Tongue (tissue), 3 donors: ENCODE measurements at places on chromosomes 6 and 20.

DNA sequence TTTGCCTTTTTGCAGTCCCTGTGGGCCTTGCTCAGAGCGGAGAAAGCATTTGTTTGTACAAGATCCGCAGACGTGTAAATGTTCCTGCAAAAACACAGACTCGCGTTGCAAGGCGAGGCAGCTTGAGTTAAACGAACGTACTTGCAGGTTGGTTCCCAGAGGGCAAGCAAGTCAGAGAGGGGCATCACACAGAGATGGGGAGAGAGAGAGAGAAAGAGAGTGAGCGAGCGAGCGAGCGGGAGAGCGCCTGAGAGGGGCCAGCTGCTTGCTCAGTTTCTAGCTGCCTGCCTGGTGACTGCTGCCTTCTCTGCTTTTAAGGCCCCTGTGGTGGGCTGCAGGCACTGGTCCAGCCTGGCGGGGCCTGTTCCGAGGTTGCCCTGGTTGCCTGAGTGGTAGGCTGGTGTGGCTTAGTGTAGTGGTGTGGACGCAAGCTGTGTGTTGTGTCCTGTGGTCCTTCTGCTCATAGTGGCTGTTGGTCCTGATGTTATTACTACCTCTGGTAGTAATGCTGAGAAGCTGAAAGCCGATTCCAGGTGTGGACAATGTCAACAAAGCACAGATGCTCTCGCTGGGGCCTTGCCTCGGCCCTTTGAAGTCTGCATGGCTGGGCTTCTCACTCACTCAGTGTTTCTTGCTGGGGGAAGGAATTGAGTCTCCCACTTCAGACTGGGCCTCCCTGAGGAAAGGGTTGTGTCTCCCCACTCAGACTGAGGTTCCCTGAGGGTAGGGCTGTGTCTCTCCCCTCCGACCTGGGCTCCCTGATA, 12.1 kb downstream of the VEGFA start:
- DNase-seq = no peak

DNA sequence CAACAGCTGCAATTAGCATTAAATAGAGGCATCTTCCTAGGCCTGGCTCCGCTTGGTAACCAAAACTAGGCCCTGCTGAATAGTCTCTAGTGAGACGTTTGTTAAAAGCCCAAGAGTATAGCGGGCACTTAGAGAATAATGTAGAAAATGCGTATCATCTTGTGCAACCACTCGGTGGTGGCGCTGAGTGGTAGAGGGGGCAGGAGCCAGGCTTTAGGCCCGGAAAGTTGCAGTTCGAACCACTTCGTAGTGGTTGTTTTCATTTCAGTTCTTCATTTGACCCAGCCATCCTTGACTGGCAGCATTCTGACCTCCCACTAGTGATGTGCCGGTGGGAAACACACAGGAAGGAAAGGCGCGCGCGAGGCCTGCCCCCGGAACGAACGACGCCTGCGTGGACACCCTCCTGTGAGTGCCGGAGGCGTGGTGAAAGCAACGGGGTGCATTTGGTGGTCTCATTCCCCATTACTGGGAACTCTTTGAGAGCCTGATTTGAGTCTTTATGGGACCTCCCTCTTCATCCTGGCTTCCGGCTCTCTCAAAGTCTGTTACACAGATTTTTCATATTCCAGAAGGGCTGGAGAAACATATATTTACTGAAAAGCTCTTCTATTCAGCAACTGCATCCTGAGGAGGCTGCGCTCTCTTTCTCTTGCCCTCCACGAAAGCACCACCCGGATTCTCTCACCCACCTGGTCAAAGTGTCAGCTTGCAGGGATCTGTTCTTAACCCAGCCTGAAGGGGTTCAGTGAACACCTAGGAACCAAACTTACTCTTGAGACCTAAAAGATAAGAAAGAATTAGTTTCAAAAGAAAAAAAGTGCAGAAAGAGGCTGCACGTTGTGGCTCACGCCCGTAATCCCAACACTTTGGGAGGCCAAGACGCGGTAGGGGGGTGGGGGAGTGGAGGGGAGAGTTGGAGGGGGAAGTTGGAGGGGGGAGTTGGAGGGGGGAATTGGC, 18.2 kb downstream of the GPX5 start:
- peak; percentile 74 for DNase-seq

DNA sequence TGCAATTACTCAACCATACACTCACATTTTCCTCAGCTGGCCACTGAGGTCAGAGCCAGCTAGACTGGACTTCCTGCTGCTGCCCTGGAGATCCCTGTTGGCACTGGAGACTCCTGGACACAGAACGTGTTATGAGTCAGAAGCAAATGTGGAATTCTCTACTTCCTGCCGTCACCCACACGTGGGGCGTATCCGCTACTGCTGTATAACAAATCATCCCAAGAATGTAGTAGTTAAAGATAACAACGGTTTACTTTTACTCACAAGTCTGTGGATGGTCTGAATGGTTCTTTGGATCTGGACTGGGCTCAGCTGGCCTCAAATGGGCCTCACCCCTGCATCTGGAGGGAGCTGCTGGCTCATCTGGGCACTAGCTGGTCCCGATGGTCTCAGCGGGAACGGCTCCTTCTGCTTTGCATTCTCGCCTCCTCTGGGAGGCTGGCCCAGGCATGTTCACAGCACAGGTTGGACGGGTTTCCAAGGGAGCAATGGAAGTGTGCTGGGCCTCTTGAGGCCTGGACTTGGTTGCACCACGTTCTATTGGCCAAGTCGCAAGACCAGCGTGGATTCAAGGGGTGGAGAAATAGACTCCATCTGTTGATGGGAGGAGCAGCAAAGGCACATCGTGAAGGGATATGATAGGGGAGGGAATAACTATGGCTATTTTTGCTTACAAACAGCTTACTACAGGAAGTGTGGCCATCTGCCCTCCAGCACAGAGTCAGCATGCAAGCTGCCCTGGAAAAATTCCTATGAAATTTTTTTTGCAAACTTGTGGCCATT, 118.5 kb downstream of the SNX5 start:
- DNase-seq = no peak

- DNase-seq = no peak
These were observed 209.8 kb upstream of the PROKR2 start for GRCh38 chr20:5526516-5526915.

GRCh38 chr6:70973604-70974003, 16.7 kb upstream of the B3GAT2 start:
- no peak for DNase-seq

- no peak for DNase-seq
These were observed 459.1 kb upstream of the CITED2 start for GRCh38 chr6:139833592-139833991.

DNA sequence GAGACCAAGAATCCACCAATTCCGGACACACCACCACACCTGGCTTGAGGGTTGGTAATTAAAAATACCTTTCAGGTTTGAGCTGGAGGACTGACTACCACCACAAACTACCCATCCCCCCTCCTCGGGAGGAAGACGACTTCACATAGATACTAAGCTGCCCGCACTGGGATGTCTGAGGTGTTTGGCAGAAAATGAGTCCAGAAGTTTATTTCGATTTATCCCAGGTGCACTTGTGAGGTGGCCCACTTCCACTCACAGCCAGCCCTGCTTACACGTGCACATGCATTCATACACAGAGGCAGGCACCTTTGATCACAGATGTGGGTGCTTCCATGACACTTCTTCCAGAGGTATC, 187.1 kb downstream of the ID4 start:
- DNase-seq = no peak

DNA sequence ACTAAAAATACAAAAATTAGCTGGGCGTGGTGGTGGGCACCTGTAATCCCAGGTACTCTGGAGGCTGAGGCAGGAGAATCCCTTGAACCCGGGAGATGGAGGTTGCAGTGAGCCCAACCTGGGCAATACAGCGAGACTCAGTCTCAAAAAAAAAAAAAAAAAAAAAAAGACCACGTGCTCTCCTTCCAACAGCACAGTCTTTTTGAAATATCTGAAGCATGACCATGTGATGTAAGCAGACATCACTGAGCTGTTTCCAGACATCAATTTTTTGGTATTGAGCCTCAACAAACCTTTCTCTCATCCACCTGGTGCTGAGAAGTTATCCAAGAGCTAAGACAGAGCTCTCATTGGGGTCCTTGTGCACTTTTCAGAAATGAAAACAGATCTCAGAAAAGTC, 249.2 kb downstream of the FOXA2 start:
- no peak for DNase-seq

- peak; percentile 44 for DNase-seq
These were observed 62.7 kb upstream of the ISM1 start for GRCh38 chr20:13158369-13158768.

- no peak for DNase-seq
These were observed 602 bp upstream of the HLA-DPB1 start for GRCh38 chr6:33075208-33075567.

DNA sequence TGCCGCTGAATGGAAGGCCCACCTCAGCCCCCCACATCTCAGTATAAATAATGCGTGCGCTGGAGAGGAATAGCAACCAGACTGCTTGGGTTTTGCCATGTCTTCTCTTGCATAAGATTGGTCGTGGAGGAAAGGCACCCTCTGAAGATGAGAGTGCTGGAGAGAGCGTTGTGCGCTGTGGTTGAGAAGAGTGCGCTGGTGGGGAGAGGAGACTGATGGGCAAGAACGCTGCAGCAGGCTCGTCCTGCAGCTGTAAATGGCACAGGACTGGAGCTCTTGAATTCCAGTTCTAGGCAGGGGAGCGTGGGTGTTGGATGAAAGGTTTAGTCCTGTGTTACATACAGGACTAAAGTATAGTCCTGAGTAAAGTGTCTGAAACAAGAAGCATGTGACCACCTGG, 51.5 kb downstream of the RPRD1B start:
- peak; percentile 25 for DNase-seq

DNA sequence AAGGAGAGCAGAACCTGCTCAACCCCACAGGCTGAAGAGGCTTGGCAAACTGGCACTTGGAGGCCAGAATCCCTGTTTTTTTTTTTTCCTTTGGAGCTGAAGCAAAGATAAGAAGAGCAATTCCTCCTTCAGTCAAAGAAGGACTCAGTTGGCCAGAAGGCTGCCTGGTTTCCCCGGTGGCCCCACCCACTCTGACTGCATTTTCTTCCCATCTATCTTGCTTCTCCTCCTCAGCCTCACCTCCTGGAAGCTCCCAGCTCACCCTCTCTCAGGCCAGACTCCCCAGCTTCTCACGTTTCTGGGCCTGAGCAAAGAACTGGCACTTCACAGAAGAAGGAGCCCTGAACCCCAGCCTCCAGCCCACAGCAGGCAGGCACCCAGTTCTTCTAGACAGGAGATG, 2.4 kb downstream of the LRFN2 start:
- DNase-seq = no peak

GRCh38 chr20:43774754-43775153, 48.0 kb upstream of the GTSF1L start:
- no peak for DNase-seq

GRCh38 chr20:45340236-45340847, 7.9 kb downstream of the SDC4 start:
- DNase-seq = no peak

DNA sequence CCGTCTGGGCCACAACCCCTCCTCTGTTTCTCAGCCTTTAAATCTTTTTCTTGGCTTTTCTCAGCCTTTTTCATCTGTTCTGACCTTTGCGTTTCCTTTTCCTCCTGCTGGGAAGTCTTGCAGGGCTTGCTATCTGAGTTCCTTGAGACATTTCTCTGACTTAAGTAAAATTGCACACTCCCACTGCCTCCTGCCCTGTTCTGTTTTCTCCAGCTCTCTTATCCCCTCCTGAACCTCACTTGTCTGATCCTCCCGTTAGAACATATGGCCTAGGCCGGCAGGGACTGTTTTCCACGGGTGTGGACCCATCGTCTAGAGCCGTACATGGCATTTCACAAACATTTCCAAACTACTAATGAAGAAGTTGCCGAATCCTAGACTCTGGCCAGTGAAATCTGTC, 63.0 kb downstream of the ARID1B start:
- DNase-seq = no peak

- peak; percentile 62 for DNase-seq
These were observed 36.4 kb downstream of the PSMG4 start for GRCh38 chr6:3294921-3295871.
